ENCODE measurements at places on chromosomes 1 and 21. TPM values are rescaled to one million over a fixed set of nuclear protein-coding genes. Genes with fewer than 3 reads are reported as not detected.

- no peaks in the 10 kb centered on the region for H3K27me3 ChIP-seq
- no peak for DNase-seq
- no peak overlapping the region for H3K4me3 ChIP-seq
- no peaks in the 10 kb centered on the region for H3K4me1 ChIP-seq
These were observed 54.7 kb upstream of the DSCAM start for GRCh38 chr21:40901691-40902090.

KCNA3 gene
- 125 TPM for total RNA-seq

UBASH3A gene
- 80.5 TPM for total RNA-seq

MARK1 gene
- not detected for total RNA-seq

FCRL2 gene
- total RNA-seq = 1.2 TPM

GRCh38 chr1:214236477-214236876 is 44.5 kb upstream of the SMYD2 start:
- no peak overlapping the region for H3K27ac ChIP-seq
- H3K4me3 ChIP-seq = no peak overlapping the region
- no peaks in the 10 kb centered on the region for H3K27me3 ChIP-seq
- H3K4me1 ChIP-seq = no peaks in the 10 kb centered on the region

Measured in T-cell (primary cell).